ENCODE measurements at places on chromosomes 1 and 21.

DNA sequence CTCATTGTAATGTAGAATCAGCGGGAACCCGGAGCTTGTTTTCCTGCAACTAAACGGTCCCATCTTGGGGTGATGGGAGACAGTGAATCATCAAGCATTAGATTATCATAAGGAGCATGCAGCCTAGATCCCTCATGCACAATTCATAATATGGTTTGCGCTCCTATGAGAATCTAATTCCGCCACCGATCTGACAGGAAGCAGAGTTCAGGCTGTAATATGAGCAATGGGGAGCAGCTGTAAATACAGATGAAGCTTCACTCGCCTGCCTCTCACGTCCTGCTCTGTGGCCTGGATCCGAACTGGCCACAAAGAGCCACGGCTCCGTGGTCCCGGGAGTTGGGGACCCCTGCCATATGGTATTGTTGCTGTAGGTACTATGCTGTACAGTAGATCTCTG lies 1.6 kb downstream of the IFI44 start:
- no peak for DNase-seq

DNA sequence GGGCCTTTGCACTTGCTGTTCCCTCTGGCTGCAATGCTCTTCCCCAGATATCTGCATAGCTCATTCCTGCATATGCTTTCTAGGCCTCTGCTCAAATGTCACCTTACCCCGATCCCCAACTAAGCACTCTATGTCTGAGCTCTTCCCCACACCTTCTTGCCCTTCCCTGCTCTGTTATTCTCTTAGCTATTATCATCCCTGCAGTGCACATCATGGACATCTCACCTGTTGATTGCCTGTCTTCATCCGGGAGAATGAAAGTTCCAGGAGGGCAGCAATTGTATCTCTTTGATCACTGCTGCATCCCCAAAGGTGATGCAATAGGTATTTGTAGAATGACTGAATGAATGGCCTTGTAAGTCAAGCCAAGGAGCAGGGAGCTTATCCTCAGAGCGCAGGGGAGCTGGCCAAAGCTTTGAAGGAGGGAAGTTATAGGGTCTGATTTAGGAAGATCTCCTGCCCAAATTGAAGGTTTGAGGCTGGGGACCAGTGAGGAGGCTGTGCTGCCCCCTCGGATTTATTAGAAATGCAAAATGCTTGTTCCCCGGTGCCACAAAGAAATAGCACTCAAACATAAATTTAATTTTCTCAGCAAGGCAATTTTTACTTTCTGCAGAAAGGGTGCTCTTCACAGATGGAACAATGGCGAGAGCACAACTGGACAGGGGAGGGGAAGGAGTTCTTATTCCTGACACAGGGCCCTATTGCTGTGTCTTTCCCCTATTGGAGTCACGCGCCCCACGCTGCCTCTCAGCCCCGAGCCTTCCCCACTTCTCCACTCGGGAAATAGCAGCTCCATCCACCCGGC lies 631.1 kb downstream of the MATN1 start:
- no peak for DNase-seq

- no peak for DNase-seq
Measured at GRCh38 chr1:183051546-183051945, 28.3 kb downstream of the LAMC1 start.

DNA sequence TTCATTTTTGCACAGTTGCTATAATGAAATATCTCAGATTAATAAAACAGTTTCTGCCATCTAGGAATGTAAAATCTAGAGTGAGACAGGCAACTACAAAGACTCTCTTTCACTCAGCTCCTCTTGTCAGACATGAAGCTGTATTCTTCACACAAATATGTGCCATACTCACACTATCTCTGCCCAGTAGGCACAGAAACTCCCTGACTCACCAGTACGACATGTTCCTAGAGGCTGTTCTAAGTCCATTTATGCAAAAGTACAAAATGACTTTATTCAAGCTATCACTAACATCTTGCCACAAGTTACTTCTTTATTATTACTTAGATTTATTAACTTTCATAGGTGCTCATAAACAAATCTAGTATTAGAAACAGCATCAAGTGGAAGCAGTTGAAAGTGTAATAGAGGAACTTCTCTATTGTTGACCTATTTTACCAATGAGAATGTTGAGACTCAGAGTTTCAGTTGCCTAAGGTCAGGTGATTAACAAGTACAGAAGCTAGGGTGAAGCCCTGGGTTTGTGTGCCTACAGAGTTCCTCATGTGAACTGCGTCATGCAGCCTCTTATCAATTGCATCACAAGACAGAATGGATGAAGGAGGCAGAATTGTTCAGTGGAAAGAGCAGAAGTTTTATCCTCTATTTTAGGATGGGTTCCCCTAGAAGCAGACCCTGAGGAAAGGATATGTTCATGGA lies 98.9 kb downstream of the RGS2 start:
- no peak for DNase-seq

GRCh38 chr1:208923946-208924720 lies 659.4 kb upstream of the CAMK1G start:
- no peak for DNase-seq

DNA sequence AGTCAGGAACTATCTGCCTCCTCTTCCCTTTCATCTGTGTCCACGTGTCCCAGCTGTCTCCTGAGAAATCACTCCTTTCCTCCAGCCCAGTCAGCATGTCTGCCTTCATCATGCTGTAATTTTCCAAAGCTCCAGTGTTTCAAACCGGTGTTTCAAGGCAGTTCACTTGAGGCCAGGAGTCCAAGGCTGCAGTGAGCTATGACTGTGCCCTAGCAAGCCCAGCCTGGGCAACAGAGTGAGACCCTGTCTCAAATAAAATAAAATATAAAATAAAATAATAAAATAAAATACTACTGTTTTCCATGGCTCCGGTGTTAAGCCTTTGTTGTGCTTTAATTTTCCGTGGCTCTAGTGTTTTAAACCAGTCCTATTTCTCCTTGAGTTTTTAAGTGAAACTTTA lies 7.9 kb upstream of the SELENON start:
- no peak for DNase-seq

GRCh38 chr1:57605933-57606332 lies 182.1 kb upstream of the DAB1 start:
- DNase-seq: no peak

- no peak for DNase-seq
Measured at GRCh38 chr1:13812456-13813397, 112.7 kb downstream of the PRDM2 start.

DNA sequence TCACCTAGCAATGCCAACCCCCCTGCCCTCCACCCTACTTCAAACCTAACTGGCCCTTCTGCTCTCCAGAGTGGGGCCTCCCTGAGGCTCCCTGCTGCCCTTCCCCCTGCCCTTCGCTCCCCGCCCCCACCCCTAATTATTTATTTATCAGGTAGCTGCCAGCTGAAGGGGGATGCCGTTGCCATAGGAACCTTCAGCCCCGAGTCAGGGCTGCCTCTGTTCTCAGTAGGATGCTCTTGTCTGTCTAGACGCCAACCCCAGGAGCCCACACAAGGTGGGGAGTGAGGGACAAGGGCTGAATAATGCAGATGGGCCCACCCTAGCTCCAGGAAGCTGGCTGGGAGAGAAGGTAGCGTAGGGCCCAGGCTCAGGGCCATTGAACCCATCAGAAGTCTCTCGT lies 41.1 kb downstream of the NKAIN1 start:
- DNase-seq: no peak

DNA sequence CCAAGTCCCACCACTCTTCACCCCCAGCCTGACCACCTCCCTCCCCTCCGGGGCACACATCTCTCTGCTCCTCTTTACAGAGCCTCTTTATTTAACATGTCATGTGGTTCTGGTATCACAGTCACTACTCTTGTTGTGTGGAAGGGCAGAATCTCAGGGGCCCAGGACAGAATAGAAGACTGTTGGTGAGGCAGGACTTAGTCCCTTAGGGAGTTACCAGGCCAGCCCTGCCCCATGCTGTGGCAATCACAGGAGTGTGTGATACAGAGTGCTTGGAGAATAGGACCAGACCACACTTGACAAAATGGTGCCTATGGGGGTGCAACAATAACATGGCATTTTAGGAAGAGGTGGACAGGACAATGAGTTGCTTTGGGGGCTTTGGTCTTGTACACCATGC lies 43.0 kb upstream of the CRNN start:
- DNase-seq: no peak

DNA sequence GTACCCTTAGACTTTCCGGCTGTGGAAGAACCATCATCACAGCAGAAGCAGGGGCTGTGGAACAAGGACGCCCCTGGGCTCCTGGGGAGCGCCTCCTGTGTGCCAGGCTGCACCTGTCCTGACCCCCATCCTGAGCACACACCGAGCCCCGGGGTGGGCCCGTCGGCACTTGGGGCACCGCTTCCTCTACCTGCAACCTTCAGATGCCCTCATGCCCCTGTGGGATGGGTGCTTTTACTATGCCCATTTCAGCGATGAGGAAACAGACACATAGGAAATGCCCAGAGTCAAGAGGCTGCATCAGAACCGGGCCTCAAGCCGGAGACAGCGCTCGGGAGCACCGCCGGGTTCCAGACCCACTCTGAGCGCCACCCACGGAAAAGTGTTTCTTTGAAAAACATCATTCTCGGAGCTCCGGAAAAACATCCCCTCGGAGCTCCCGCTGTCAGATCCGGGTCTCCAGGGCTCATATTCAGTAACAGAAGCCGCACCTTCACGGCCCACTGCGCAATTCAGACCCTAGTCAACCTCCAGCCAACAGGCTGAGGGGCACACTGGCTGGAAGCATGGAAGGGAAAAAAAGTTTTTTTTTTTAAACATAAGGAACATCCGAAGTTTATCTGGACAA lies 8.0 kb downstream of the TPRG1L start:
- no peak for DNase-seq
